ENCODE measurements at places on chromosomes 2 and 18.

- no peak for DNase-seq
These were observed 85.6 kb downstream of the IKZF2 start for GRCh38 chr2:213065583-213066442.

GRCh38 chr2:126367361-126367760 lies 288.6 kb upstream of the GYPC start:
- DNase-seq, result no peak

DNA sequence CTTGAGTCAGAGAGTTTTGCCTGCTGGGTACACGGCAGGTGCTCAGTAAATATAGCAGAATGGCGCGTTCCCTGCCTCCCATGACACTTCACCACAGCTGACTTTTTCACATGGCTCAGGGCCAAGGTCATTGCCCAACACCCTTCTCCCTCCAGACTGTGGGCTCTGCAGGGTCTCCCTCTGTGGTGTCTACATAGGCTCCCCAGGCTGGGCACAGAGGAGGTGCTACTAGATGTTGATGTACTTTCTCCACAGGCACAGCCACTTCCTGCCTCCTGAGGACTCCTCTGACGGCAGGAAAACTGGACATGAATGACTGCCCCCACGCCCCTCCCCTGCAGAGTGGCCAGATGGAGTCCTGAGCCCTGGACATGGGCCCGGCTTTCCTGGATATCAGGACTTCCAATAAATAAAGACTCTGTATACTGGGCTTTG lies 4.2 kb downstream of the CHCHD5 start:
- DNase-seq, result no peak

DNA sequence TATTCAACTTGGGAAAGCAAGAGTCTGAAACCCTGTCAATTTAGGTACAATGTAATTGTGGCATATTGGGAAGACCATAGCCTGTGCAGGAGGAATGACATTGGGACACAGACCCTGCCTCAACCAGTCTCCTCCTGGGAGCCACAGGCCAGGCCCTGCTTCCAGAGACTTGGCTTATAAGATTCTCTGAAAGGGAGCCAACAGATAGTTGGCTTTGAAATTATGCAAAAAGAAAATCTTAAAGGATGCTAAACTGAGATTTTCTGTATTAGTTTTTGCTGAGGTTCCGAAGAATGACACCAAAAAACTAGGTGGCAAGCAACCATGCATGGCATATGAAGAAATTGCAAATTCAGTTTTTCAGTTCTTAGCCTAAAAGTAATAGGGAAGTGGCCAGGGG lies 76.4 kb upstream of the CYRIA start:
- DNase-seq, result no peak

DNA sequence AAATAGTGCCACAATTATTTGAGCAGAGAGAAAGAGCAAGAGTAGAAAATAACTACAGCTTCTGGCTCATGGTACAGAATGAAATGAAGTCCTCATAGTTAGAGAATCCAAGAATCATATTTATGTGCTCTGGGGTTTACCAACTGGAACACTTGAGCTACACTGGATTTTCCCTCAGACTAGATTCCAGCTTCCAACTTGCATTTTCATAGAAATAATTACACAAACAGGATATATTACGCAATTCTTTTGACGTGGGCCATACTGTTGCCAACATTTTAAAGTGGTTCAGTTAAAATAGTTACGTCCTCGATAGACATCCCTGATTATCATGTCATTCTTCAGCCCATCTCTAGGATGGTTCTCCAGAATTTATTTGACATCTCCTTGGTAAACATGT lies 129.2 kb downstream of the ETAA1 start:
- DNase-seq, result no peak

GRCh38 chr2:30584116-30584515 lies 137.1 kb downstream of the LCLAT1 start:
- DNase-seq, result no peak

DNA sequence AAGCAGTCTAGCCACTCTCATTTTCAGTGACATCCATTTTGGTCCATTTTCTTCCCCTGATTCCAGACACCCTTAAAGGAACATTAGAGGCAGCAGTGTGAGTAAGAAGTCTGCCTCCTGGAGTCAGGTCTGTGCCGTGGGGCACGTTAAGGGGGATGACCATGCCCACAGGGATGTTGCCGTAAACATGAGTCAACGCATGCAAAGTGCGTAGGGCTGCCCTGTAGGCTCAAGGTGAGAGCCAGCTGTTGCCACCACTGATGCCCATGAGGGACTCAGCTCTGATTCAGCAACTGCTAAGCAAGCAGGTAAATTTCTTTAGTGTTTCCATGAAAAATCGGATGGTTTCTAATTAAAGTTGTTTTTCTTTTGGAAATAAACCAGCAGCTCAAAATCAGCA lies 61.4 kb upstream of the TFCP2L1 start:
- no peak for DNase-seq

- DNase-seq, result no peak
These were observed 279.5 kb downstream of the AGAP1 start for GRCh38 chr2:235773188-235773928.

GRCh38 chr2:84781942-84782716 lies 98.8 kb downstream of the TRABD2A start:
- peak; percentile 79 for DNase-seq

GRCh38 chr18:67672155-67672554 lies 155.6 kb upstream of the DSEL start:
- DNase-seq, result no peak

GRCh38 chr2:226977775-226978190 lies 141.9 kb downstream of the RHBDD1 start:
- no peak for DNase-seq

DNA sequence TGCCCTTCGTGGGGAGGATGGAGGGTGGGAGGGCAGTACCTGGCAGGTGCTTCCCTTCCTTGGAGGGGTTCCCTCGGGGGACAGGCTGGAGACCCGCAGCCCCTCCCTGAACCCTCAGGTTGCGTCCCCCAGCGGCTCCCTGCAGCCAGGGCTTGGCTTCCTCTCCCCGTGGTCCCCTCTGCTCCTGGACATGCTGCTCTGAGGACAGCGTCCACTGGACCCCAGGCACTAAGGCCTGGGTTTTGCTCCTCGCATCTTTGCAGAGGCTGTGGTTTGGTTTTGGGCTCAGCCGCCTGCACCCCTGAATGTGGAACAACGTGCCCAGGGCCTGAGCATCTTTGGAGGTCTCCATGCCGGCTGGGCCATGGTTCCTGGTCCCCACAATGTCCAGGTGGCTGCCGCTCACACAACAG lies 133.5 kb downstream of the PTGR3 start:
- no peak for DNase-seq

- no peak for DNase-seq
These were observed 6.4 kb downstream of the PSME4 start for GRCh38 chr2:53964257-53964952.

- no peak for DNase-seq
These were observed 7.3 kb downstream of the SFXN5 start for GRCh38 chr2:73063909-73064875.

- no peak for DNase-seq
These were observed 26.0 kb downstream of the TWIST2 start for GRCh38 chr2:238873841-238874240.

GRCh38 chr2:138846216-138846821 lies 66.1 kb upstream of the NXPH2 start:
- DNase-seq, result no peak

DNA sequence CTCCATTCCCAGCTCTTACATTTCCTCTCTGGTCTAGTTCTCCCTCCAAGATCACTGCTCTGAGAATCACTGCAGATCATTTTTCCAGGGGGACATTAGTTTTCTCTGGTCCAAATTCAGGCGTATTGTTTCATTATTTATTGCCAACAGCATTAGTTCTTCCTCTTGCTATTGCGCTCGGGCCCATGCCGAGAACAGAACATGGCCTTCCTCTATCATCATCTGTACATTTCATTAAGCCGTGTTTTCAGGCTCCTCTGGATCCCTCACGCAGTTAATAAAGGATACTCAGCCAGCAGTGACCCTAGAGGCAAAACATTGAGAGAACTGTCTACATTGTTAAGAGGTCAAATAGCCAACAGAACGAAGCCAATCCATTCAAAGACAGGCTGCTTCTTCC lies 63.9 kb downstream of the CCBE1 start:
- DNase-seq, result no peak

DNA sequence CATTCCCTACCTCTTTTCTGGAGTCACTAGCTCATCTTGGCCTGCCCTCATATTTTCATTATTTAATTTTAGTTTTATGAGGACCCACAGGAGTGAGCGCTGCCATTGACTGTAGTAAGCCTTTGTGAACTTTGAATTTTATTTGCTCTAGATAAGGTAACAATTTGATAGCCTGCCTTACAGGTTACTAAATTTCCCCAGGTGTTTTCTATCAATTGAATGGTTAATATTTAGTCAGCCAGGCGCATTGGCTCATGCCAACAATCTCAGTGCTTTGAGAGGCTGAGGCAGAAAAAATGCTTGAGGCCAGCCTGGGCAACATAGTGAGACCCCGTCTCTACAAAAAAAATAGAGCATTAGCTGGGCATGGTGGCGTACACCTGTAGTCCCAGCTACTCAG lies 50.2 kb downstream of the DAW1 start:
- DNase-seq, result no peak

DNA sequence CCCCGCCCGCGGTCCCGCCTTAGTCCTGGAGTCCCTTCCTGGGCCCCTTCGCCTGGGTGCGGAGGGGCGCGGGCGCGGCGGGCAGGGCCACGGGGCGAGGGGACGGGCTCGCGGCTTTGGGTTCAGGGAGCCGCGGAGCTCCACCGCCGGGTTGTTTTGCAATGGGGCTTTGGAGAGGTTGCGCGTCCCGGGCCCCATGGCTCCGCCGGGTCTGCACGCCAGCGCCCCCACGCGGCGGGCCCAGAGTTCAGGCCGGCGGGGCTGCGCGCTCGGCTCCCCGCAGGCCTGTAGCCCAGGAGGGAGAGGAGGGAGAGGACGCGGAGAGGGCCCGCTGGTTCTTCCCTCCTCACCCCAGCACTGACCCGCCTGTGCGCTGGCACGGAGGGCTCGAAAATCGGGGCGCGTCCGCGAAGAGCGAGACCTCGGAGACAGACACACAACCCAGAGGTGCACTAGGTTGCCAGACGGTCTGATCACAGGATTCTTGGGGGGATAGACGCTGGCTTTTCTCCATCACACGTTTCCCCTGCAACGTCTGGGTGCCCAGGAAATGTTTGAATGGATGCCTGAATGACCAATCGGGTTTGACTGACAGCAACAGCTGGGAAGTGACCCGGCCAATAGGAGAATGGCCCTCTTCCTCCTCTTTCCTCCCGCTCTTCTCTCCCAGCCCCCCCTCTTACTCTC lies 4.9 kb upstream of the SIX2 start:
- no peak for DNase-seq

DNA sequence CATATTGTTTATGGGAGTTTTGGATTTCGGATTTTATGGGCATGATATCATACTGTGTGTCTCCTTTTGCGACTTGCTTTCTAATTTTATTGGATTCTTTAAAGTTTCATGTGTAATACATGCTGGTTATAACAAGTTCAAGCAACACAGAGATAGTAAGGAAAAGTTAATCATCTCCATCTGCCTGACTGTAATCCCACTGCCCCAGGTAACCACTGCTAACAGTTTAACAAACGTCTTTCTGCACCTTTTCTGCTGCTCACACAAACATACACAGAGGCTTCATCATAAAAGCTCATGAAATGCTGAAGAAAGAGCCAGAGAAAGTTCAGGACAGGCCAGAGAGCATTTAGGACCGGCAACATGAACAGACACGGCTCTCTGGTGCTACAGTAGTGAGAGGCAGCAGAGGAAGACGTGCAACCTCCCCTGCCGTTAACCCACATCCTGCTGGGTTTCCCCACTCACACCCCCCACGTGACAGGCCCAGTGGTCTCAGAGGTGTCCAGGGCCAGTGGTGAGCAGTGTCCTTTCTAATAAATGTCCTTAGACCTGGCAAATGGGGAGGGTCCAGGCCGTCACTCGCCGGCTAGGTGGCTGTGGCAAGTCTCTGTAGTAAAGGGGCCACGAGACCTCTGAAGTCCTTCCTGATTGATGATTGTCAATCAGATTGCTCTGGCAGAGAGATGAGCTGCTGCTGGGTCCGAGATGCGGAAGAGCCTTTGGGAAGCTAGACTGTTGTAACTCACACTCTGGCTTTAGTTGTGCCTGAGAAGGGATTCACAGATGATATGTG lies 43.0 kb upstream of the SLC1A4 start:
- peak; percentile 63 for DNase-seq

DNA sequence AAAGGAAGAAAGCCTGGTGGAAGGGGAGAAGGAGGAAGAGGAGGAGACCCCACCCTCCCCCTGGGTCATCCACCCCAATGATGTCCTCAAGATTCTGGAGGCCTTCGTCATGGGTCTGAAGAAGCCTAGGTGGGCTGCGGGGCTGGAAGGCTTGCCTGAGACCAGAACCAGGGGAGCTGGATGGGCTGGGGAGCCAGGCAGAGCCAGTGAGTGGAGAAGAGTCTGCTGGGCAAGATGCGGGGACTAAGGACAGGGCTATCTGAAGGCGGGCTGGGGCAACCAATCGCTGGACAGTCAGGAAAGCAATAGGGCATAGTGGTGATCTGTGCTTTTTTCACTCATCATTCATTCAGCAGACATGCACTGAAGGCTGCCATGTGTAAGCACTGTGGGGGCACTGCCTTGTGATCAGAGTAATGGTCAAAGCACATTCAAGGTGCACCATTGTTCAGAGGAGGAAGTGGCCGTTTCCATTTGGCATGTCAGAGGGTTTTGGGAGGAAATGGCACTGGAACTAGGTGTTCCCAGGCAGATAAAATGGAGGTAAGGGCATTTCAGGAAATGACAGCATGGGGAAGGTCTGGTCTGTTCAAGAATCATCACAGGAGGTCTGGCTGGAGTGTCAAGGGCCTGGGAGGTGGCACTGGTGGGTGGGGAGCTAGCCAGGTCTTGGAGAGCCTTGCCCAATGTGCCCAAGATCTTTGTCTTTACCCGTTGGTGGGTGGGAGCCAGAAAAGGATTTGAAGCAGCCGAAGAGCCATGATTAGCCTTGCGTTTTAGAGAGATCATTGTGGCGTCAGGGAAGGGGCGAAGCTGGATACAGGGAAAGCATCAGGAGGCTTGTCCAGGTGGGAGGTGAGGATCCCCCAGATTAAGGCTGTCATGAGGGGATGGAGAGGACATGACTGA lies 24.2 kb downstream of the OTOF start:
- no peak for DNase-seq

GRCh38 chr2:98946855-98947254 lies 10.8 kb upstream of the CRACDL start:
- DNase-seq, result no peak

- no peak for DNase-seq
These were observed 18.6 kb upstream of the SKA1 start for GRCh38 chr18:50356036-50356945.

GRCh38 chr2:196399722-196400691 lies 228.6 kb upstream of the STK17B start:
- DNase-seq, result no peak

DNA sequence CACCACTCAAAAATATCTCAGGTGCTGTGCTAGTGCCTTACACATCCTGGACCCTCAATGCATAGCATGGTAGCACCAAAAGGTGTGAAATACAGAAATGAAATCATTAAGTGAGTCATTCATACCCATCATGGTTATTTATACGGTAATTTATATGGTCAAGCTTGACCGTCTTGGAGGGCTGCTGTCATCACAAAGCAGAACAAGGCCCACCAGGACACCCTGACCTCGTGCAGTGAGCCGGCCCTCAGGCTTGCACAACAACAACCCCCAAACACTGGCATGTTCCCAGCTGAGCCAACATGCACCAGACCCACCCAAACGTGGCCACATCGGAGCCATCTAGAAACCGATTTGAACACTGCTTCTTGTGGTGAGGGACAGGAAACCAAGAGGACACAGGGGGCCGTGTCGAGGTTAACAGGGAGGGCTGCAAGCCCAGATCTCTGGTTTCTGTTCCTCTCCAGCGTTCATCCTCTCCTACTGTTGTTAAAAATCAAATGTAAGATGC lies 378.5 kb upstream of the ID2 start:
- DNase-seq, result peak; percentile 79
